ENCODE measurements at places on chromosomes 6 and 20.

DNA sequence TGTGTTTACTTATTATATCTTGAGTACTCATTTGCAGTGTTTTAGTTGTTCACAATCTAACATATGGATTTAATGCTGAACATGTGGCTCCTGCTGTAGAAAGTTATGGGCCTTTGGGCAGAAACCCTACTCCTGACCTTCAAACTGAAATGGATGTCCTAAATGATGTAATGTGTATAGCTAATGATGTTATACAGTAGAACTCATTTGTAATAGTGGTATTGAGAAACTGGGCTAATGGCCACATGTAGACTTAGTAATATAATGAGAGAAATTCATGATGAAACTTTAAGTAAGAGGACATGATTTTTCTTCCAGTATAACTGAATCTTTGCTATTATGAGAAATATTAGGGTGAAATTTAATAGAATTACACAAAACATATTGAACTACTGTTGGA is 121.3 kb upstream of the PTPRK start:
- no peak overlapping the region for H3K4me3 ChIP-seq
- no peaks in the 10 kb centered on the region for H3K36me3 ChIP-seq
- H3K27ac ChIP-seq = no peak overlapping the region
- no peaks in the 10 kb centered on the region for H3K4me1 ChIP-seq
- no peak for DNase-seq

DNA sequence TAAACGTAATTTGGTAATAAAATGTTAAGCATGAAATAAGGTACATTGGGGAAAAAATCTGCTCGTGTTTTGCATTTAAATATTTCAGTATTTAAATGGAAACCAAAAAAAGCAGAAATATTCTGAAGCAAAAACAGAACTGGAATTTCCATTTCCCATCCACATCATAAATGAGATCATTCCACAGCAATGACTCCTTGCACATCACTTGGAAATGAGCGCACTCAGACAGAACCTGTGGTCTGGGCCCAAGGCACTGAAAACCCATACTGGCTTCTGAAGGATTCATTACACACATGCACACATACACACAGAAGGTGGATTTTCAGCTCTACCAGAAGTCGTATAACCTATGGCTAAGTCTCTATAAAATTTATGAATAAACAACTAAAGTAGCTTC is 174.8 kb downstream of the IBTK start:
- peaks cover 13% of the 10 kb centered on the region for H3K4me1 ChIP-seq
- no peak for DNase-seq
- H3K4me3 ChIP-seq = no peak overlapping the region
- H3K36me3 ChIP-seq = no peaks in the 10 kb centered on the region
- H3K27me3 ChIP-seq = no peaks in the 10 kb centered on the region

DNA sequence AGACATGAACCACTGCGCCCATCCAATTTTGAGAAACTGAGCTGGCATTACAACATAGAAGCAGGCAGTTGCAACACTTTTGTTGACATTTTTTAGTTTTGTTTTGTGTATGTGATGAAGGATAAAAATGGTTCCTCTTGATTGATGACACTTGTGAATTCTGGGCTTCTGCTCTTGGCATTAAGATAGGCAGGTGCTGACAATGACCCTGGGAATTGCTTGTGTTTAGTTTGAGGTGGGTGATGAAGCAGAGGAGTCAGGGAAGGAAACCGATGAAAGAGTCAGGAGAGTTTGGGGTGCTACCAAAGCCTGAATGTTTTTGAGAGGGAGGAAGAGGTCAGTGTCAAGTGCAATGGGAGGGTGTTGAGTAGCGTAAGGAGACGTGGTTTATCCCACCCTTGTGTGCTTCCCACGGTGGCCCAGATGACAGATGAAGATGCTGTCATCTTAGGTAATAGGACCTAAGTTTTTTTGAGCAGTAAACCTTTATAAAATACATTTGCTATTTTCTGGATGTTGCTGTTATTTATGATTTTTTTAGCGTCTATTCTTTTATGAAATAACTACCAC is 19.4 kb downstream of the CDS2 start:
- H3K27ac ChIP-seq = peak overlapping the region; percentile 45
- peaks cover 87% of the 10 kb centered on the region for H3K4me1 ChIP-seq
- H3K27me3 ChIP-seq = no peaks in the 10 kb centered on the region
- no peak overlapping the region for H3K4me3 ChIP-seq

DNA sequence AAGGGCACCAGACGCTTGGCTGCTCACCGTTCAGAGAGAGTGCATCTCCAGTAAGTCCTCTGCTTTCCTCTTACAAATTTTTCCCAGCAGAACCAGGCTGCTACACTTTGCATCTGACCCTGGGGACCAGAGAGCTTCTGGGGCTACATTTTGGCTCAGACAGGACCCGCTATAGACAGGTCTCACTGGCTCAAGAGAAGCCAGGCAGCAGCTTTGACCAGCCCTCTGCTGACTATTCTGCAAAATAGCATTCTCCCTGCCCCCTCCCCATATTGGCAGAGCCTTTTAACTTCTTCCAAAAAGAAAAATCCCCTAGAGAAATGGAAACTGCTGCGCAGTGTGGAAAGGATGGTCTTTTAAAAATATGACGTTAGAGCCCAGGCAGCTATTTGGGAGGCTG is 37.2 kb downstream of the CPXM1 start:
- no peaks in the 10 kb centered on the region for H3K4me1 ChIP-seq
- no peak overlapping the region for H3K4me3 ChIP-seq
- no peaks in the 10 kb centered on the region for H3K36me3 ChIP-seq
- no peak overlapping the region for H3K27ac ChIP-seq
- H3K27me3 ChIP-seq = no peaks in the 10 kb centered on the region

DNA sequence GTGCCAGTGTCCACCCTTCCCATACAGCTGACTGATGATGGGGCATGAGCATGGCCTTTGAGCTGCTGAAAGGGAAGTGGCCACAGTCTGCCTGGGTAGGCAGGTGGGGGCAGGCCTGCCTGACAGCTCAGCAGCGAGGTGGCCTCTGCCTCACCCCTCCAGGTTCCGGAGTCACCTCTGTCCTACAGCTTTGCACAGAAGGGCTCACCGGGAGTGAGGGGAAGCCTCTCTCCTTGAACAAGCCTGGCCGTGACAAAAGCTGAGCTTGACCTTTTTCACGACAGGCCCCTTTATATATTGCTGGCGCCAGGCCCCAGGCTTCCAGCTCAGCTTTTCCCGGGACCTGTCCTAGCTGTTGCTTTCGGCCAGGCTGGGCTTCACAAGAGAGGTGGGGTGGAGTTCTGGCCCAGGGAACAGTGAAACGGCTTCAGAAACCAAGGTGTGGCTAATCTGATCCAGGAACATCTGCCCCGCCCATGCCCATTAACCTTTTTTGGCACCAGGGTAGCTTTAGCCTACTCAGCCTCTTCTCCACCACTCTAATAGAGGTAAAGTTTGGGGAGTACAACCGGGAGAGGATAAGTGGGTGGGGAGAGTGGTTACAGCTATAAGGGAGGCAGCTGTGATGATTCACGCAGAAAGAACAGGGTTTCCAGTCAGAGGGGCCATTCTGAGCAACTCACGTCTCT is 42.9 kb downstream of the C6orf132 start:
- H3K4me1 ChIP-seq = no peaks in the 10 kb centered on the region
- peaks cover 3% of the 10 kb centered on the region for H3K36me3 ChIP-seq

- H3K4me3 ChIP-seq = no peak overlapping the region
- no peaks in the 10 kb centered on the region for H3K4me1 ChIP-seq
- no peaks in the 10 kb centered on the region for H3K36me3 ChIP-seq
- DNase-seq = no peak
These were observed 35.6 kb downstream of the SUN5 start for GRCh38 chr20:32968478-32969241.

DNA sequence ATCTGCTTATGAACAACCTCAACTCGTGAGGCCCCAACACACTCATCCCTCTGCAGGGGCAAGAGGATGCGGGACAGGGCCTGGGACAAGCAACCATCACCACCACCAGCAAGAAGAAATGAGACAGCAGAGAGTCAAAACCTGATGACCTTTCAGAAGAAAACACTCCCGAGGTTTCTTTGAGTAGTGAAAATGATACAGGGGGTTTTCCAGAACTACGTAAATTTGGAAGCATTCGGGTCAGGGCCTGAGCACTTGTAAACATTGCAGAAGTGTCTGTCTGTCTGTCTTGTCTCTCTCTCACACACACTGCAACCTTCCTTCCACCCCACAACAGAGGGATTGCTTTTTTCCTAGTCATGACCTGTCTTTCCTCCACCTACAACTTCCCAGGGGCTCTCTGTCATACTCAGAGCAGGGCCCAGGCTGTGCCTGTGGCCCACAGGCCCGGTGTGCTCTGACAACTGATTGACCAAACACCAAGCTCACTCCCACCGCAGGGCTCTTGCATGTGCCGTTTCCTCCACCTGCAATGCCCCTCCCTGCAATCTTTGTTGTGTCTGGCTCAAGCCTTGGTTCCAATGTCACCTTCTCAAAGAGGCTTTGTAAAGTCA is 90.9 kb downstream of the BMP7 start:
- H3K27me3 ChIP-seq = no peaks in the 10 kb centered on the region
- no peak for DNase-seq
- H3K4me1 ChIP-seq = no peaks in the 10 kb centered on the region
- no peak overlapping the region for H3K4me3 ChIP-seq
- H3K36me3 ChIP-seq = no peaks in the 10 kb centered on the region

- no peak overlapping the region for H3K27ac ChIP-seq
- H3K36me3 ChIP-seq = no peaks in the 10 kb centered on the region
- H3K27me3 ChIP-seq = no peaks in the 10 kb centered on the region
- peaks cover 25% of the 10 kb centered on the region for H3K4me1 ChIP-seq
- H3K4me3 ChIP-seq = no peak overlapping the region
- no peak for DNase-seq
These were observed 156.1 kb upstream of the CITED2 start for GRCh38 chr6:139530561-139530960.

DNA sequence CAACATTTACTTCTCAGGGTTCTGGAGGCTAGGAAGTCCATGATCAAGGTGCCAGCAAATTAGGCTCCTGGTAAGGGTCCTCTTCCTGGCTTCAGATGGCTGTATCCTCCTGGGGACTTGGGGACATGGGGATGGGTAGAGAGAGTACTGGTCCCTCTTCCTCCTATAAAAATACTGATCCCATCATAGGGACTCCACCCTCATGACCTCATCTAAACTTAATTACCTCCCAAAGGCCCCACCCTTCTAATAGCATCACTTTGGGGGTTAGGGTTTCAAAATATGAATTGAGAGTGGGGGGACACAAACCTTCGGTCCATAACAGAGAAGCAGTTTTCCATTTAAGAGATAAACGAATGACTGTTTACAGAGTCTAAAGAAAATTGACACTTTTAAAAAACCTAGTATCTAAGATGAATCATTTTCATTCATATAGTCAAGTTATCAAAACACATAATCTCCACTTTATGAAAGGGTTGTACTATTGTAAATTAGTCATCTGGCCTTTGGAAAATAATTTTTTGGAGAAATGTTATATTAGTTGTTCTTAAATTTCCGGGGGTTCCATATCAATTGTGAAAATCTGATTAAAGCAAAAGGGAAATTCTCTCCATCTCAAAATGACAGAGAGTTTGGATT is 33.5 kb downstream of the ELOVL5 start:
- H3K27ac ChIP-seq = no peak overlapping the region
- H3K4me1 ChIP-seq = no peaks in the 10 kb centered on the region
- no peaks in the 10 kb centered on the region for H3K27me3 ChIP-seq

DNA sequence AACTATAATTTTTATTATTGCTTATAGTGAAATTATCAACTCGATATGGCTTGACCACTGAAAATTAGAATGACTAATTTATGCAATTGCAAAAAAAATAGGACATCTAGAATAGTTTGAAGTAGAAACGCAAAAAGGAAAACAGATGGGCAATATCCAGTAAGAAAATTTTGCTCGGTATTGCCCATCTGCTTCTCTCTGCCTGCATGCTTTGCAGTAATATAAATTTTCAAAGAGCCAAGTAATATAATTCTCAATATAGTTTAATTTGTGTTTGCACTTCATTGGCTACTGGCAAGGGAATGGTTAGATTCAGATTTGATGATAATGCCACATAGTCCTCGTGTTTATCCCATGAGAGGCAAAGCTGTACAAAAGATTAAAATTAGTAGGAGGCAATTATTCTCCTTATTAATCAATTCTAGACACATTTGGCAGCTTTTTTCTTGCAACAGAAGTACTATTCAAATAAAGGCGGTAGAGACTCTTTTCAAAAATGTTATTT is 27.3 kb upstream of the LAMA2 start:
- no peak overlapping the region for H3K4me3 ChIP-seq
- no peaks in the 10 kb centered on the region for H3K27me3 ChIP-seq
- H3K4me1 ChIP-seq = no peaks in the 10 kb centered on the region
- no peak overlapping the region for H3K27ac ChIP-seq
- DNase-seq = no peak

- no peaks in the 10 kb centered on the region for H3K27me3 ChIP-seq
- no peak overlapping the region for H3K4me3 ChIP-seq
- no peaks in the 10 kb centered on the region for H3K36me3 ChIP-seq
- DNase-seq = peak; percentile 35
These were observed 52.7 kb downstream of the CDH22 start for GRCh38 chr20:46255440-46256104.

All from tibial artery (tissue), 4 donors.